ENCODE measurements at places on chromosomes 7 and 10. TPM values are rescaled to one million over a fixed set of nuclear protein-coding genes. Genes with fewer than 3 reads are reported as not detected.
A peak's percentile ranks its signal among the peaks of the same experiment; 100 is the strongest.

DNA sequence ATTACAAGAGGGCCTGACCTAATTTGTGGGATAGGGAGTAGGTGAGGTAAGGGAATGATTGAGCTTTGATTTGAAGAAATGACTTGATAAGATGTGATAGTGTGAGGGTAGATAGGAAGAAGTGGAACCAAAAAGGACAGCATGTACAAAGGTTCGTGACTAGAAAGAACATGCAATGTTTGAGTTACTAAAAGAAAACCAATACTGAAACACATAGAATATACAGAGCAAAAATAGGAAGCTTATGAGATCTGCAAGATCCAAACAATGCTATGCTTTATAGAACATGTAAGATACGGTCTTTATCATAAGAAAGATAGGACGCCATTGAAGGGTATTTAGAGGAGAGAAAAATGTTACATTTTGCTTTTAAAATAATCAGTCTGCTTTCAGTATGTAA is 343.8 kb downstream of the ATRNL1 start:
- DNase-seq: no peak

- no peak for DNase-seq
Observed at GRCh38 chr7:84949067-84949466, 237.8 kb downstream of the SEMA3D start.

DNA sequence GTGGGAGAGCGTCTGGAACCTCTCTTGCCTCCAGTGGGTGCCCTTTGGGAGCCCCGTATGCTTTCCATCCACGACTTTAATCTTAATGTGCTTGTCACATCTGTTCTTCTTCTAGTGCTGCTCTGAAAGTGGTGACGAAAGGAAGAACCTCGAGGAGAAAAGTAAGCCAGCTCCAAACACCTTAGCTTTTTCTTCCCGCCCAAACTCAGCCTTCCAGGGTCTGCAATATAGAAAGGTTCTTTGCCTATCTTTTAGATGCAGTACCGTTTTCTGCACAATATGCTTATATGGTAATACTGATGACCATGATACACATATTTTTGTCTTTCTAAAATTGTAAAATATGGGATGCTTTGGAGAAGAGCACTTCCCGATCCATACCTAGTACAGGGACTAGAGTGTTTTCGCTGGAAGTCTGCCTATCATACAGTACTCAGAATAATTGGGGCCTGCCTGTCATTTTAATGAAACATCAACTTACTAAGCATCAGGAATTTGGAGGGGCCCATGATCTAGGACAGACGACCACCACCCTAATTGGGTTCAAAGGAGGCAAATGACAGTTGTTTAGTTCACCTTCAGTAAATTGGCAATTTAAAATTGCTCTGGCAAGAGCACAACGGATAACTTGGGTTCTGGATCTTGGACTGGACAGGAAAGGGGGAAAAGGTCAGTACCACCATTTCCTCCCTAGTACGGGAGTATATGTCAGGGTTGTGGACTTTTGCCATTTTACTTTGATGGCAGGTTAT is 884 bp downstream of the RINT1 start:
- DNase-seq: no peak

DNA sequence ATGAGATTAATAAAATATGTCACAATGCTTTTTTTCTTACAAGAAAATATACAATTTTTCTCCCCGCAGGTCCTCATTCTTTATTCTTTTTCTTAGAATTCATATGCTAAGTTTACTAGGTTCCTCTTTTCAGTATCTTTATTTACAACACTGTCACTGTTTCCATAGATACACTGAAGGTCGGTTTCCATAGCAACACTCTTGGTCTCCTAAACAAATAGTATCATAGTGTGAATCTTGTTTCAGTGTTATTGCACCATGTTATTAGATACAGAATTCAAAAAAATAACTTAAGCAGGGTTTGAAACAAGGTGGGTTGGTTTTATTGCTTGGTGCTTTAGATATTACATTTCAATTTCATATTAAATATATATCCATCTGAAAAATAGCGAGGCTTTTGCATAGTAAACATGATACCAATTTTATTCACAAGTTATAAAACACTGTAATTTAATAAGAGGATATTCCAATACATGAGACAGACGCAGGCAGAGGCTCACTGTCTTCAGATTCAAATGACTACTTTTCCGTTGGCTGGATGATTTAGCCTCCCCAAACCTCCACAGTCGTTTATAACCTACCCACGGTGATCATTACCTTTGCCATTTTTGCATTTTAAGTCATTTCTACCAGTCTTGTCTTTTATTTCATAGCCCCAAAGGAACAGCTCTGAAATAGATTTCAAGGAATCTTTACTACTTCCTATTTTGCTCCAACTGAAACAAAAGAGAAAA is 88.9 kb upstream of the KLF6 start:
- DNase-seq: peak; percentile 71

DNA sequence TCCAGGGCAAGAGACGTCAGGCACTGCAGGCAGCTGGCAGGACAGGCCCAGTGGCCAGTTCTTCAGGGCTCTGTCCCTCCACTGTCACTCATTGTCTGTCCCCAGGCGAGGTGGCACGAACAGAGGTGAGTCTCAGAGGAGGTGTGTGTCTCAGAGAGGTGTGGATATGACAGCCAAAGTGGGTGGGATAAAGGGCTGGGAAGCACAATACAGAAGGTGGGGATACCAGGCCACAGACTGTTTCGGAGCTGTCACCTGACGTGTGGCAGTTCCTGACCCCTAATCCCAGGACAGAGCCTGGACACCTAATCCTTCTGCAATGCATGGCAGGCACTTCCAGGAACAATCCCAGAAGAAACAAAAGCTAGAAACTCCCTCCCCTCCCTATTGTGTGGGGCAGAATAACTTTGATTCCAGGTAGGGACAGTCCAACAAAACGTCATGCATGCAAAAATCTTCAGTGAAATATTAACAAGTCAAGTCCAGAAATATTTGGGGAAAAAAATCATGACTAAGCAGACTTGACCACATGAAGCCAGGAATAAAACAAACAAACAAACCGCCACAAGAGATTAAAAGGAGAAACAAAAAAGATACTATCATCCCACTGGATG is 11.6 kb downstream of the KLRG2 start:
- DNase-seq: no peak

DNA sequence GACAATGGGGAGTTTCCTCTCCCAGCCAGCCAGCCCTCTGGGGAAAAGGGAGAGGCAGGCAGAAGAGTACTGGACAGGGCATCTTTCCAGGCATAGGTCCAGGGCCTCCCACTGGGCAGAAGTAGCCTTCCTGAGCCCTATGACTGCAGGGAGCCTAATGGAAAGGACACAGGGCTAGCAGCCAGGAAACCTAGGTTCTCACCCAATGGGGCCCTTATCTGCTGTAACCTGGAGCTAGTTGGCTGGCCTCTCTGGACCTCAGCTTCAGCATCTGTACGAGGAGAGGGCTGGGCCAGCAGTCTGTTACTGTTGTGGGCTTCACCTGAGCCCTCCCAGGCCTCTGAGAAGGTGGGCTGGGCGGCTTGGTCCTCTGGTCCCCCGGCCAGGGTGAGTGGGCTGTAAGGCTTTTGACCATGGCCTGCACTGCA is 22.4 kb downstream of the LDB3 start:
- no peak for DNase-seq

DNA sequence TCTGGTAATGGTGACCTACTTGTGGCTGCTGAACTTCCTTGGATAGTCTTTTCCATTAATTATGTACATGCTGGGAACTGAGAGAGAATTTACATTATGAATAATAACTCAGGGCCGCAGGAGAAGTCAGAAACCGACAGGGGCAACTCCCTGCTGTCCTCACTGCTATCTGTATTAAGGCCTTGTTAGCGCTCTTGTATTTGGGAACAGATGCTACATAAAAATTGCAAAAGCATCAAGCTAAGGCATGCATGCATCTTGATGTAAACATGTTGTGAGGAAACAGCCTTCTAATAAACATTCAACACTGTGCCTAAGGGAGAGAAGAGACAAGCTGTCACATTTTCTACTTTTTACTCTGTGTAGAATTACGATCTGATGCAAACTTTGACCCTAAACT is 158.4 kb downstream of the PARD3 start:
- no peak for DNase-seq

DNA sequence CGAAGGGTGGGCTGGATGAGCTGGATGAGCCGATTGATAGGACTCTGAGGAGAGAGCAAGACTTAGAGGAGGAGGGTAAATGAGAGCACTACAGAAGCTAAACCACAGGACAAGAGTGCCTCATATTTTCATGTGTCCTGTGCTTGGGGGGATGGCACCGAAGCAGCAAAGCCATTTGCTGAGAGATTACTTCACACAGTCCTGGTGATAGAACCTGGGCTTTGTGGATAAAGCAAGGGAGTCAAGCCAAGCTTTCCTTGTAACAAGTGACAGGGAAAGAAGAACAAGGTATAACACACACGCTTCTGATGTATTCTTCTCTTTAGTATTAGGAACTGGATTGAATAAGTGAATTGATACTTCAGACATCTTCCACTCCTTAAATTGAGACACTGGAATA is 253.7 kb downstream of the ANKRD7 start:
- DNase-seq: no peak

DNA sequence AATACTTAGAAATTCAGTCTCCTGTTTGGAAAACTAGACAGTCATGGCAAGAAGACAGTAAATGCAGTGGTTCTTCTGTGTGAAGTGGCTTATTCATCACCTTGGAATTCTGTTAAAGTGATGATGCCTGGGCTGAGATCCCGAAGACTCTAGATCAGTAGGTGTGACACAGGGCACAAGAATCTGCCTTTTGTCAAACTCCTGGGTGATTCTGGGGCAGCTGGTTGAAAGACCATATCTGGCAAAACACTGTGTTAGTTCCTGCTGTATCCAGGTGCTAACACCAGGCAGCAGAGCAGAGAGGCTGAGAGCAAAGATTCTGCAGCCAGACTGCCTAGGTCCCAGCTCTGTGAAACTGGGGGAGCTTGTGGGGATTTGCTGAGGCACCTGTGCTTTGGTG is 26.5 kb downstream of the MRC1 start:
- no peak for DNase-seq

The NACAD gene
- polyA plus RNA-seq: 10.8 TPM

The TMEM139 gene
- 62.3 TPM for polyA plus RNA-seq

The FAM241B gene
- polyA plus RNA-seq: 11.4 TPM

The CLCN1 gene
- 0.16 TPM for polyA plus RNA-seq

The SMNDC1 gene
- 52.1 TPM for polyA plus RNA-seq

The HOXA6 gene
- 34.8 TPM for polyA plus RNA-seq
